Cardiac septum (tissue), 1 donor: ENCODE measurements at places on chromosomes 1 and 21. TPM values are rescaled to one million over a fixed set of nuclear protein-coding genes. Genes with fewer than 3 reads are reported as not detected.

DNA sequence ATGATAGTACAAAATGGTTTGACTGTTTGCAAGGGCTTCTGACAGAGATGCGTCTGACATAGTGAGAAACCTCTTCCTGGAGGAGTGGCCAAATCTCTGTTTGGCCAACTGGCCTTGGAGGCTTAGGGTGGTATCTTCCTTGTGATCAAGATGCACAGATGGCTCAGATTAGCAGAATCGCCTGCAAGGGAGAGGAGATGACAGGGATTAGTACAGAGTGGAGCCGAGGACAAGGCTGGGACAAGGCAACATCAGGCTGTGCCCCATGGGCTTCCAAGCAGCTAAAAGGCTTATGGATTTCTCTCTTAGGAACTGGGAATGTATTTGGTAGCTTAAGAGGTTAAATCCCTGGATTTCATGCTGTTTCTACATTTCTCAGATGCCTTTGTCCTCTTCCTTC, 379.1 kb downstream of the SIPA1L2 start:
- DNase-seq: no peak

DNA sequence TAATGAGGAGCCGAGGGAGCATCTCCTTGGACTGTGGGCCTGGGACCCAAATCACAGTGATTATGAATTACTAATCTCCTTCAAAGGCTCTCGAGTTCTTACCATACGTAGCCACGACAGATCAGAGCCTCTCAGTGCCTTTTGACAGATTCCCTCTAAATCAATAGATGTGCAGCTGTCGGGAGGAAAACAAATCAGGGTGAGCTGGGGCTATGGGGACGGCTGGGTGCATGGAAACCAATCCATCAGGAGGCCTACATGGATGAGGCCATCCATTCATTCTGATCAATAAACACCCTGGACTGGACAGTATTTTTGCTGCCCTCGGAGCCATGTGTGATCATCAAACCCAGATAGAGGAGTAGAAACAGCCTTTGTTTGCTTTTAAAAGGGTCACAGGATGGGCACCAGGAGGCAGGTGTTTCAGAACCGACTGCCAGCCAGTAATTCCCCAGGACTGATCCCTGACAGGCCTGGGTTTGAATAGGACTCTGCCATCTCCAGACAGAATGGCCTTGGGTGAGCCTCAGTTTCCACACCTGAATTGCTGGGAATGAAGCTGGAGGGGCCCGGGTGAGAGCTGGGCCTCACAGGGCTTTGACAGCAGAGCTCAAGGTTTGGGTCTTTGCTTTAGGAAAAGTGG, 532.8 kb downstream of the MATN1 start:
- DNase-seq: no peak

DNA sequence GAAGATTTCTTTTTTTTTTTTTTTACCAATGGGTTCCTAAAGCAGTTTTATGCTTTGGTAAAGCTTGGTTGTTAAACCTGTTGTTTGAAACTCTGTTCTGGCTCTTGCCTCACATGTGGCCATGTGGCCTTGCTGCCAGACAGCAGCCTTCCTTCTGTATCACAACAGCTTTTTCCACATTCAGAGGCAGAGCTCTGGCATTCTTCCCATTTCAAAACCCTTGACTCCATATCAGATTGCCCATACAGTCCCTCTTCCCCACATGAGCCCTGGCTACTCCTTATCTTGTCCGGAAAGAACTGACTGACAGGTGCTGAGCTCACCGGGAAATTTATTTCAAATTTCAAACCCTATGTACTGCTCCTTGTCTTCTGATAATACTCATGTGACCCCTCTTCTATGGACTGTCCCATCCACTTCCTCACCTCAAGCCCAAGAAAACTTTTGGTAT, 38.5 kb upstream of the LAX1 start:
- DNase-seq: no peak

DNA sequence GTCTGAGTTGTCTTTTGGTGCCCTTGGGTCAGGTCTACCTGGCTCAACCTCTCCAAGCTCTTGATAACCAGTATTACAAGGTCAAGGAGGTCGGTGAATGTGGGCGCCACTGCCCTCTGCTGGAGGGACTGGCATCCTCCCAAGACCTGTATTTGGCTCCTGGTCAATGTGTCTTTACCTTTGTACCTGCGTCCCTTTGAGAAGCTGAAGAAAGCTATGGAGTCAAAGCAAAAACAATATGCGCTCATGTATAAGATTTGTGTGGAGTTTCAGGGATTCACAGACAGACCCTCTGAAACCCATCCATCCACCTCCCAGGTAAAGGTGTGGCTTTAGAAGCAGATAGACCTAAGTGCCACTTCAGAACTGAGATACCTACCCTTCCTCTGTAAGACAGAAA, 61.8 kb upstream of the NBL1 start:
- peak; percentile 79 for DNase-seq

GRCh38 chr1:162954824-162955223, 93.8 kb upstream of the CCDC190 start:
- DNase-seq: no peak

DNA sequence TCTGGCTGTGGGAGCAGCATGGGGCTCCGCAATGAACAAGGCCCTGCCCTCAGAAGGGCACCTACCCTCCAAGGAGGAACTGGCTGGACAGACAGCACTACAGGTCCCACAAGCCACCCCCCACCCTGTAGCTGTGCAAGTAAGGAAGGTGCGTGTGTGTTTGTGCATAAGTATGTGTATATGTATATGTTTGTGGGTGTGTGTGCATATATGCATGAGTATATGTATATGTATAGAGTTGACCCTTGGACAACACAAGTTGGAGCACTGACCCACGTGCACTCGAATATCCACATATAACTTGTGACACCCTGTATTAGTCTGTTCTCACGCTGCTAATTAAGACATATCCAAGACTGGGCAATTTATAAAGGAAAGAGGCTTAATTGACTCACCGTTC, 22.6 kb upstream of the TENT5C start:
- no peak for DNase-seq

DNA sequence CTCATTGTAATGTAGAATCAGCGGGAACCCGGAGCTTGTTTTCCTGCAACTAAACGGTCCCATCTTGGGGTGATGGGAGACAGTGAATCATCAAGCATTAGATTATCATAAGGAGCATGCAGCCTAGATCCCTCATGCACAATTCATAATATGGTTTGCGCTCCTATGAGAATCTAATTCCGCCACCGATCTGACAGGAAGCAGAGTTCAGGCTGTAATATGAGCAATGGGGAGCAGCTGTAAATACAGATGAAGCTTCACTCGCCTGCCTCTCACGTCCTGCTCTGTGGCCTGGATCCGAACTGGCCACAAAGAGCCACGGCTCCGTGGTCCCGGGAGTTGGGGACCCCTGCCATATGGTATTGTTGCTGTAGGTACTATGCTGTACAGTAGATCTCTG, 1.6 kb downstream of the IFI44 start:
- DNase-seq: no peak

DNA sequence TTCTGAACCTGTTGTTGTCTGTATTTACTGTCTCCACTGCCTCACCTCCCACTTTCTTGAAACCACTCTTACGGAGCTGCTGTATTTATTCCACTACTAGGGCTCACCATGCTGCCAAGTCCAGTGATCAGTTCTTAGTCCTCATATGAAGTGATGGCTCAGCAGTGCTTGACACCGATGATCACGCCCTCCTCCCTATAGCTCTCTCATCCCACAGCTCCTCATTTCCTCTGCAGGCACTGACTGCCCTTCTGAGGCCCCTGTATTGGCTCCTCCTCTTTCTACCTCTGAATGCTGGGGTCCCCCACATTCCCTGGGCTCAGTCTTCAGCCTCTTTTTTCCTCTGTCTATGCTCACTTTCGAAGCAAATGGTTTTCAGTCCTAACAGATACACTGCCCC, 3.4 kb downstream of the CLCA1 start:
- no peak for DNase-seq

- DNase-seq: no peak
These were observed 25.6 kb downstream of the SLC26A9 start for GRCh38 chr1:205917466-205918238.

- no peak for DNase-seq
These were observed 344.2 kb downstream of the VAV3 start for GRCh38 chr1:107620753-107621152.

DNA sequence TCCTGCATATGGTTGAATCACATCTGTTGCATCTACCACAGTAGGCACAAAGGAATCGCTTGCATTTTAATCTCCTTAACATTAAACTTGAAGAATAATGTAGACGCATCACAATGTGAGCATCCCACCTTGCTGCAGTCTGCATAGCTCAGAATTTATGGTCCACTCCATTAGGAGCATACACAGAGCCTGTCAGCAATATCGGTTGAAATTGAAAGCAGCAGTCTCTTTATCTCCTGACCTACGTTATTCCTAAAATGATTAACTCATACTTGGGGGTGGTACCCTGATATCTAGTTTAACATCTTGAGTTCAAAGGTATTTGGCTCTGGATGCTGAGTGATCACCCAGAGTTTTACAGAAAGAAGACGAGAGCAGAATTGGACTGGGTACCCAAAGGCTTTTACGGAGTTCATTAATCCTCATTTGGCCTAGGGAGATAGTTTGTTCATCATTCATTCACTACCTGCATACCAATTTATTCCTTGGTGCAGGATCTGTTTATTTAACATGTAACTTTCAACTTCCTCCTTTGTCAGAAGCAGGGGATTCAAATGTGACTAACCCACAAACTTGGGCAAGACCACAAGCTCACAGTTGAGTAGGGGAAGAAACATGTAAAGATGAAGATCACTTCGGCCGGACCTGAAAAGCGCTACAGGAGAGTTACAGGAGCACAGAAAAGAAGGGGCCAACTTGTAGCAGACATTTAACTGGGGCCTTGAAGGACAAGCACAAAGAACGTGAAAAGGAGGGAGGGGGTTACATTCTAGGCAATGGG, 187.9 kb downstream of the DAB1 start:
- DNase-seq: no peak

The ACKR1 gene
- 22.5 TPM for total RNA-seq

The TNFRSF9 gene
- 0.22 TPM for total RNA-seq

The SYT14 gene
- 0.03 TPM for total RNA-seq

The ORC1 gene
- 0.11 TPM for total RNA-seq

GRCh38 chr1:2193514-2194281, 874 bp downstream of the FAAP20 start:
- no peak for DNase-seq

- DNase-seq: no peak
These were observed 197.3 kb upstream of the SGIP1 start for GRCh38 chr1:66336641-66336990.

- no peak for DNase-seq
These were observed 139.2 kb downstream of the GALNT2 start for GRCh38 chr1:230206207-230206606.

- no peak for DNase-seq
These were observed 1.0 kb downstream of the PRDX6 start for GRCh38 chr1:173478094-173478674.

The SMCP gene
- total RNA-seq: not detected

DNA sequence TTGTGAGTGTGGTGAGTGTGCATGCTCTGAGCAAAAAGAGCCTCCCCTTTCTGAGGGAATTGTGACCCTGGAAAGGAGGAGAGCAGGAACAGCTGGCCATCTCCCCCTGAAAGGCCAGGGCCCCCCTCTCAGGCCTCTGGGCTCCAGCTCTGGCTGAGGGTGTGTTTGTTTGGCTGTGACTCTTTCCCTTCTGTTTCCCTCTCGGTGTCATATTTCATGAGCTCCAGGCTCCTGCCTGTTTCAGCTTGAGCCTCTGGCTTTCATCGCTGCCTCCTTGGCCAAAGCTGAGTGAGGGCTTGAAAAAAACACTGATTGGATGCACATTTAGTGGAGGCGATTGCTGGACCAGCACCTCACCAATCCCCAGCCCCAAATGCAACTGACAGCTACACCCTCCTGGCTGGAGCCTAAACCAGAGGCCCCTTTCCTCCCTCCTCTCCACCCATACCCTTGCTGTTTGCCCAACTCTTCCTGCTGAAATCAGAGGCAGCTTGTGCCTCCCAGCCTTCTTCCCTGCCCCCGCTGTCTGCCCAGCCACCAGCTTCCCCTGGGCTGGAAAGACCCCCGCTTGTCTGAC, 64.1 kb downstream of the DDR2 start:
- DNase-seq: peak; percentile 83

GRCh38 chr1:180281490-180281889, 51.4 kb downstream of the LHX4 start:
- DNase-seq: no peak

DNA sequence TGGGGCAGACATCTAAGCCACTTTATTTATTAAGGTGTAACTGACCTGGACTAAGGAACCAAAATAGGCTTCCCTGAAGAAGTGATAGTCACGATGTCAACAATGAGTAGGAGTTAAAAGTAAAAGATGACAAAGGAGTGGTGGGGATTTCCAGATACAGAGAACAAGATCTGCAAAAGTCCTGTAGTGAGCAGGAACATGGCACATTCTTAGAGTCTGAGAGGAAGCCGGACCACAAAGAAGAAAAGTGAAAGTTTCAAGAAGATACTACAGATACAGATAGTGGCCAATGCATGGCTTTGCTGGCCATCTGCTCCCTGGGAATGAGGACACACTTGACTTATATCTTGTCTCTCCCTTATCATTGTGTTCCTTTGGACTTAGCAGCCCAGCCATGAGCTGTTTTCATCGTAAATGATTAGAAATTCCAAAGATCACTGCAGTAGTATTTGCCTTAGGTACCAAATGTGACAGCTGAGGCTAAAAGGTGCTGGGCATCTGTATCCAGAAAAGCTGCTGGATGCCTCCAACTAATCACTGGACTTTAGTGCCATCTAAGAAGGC, 302.4 kb upstream of the NR5A2 start:
- DNase-seq: no peak

DNA sequence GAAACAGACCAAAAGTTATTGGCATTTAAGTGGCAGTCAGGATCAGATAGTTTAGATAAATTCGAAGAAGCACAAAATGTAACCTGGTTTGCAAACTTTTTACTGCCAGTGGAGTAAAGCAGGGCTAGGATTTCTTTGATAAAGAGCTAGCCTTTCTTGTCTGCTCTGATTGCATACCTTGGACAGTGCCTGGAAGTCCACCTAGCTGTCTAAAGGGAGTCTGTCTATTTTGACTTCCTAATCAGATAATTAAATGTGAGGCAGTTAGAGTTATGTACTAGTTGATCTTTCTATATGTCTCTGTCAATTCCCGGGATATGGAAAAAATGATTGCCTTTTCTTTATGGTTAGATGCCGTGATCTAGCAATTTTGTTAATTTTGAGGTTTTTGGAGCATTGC, 4.1 kb downstream of the GPSM2 start:
- DNase-seq: no peak

GRCh38 chr1:182646739-182647138, 37.6 kb downstream of the RGS8 start:
- no peak for DNase-seq

The UMODL1 gene
- not detected for total RNA-seq

GRCh38 chr1:177907000-177907399, 62.9 kb downstream of the SEC16B start:
- DNase-seq: no peak
